ENCODE measurements at places on chromosomes 4 and X. TPM values are rescaled to one million over a fixed set of nuclear protein-coding genes. Genes with fewer than 3 reads are reported as not detected.

The JCHAIN gene
- not detected for total RNA-seq

The AREG gene
- 225 TPM for total RNA-seq

The PCYT1B gene
- 0.43 TPM for total RNA-seq

The PNCK gene
- 4.7 TPM for total RNA-seq

The PPEF2 gene
- not detected for total RNA-seq

The PLXNB3 gene
- total RNA-seq: 6.3 TPM

The PHEX gene
- 4.3 TPM for total RNA-seq

The SPATA4 gene
- not detected for total RNA-seq

The TMPRSS11A gene
- not detected for total RNA-seq

The DUX4 gene
- total RNA-seq: not detected

The KDR gene
- total RNA-seq: 0.43 TPM

The SSX4 gene
- total RNA-seq: not detected

The RASL11B gene
- total RNA-seq: 1.4 TPM

The GIMD1 gene
- not detected for total RNA-seq

The TSPAN5 gene
- total RNA-seq: 19.0 TPM

The GPR34 gene
- total RNA-seq: not detected

The UVSSA gene
- 5.1 TPM for total RNA-seq

The UGT2B28 gene
- total RNA-seq: not detected
